ENCODE measurements at places on chromosomes 13 and 19.

- DNase-seq: no peak
These were observed 5.0 kb downstream of the ADAT3 start for GRCh38 chr19:1910177-1910576.

DNA sequence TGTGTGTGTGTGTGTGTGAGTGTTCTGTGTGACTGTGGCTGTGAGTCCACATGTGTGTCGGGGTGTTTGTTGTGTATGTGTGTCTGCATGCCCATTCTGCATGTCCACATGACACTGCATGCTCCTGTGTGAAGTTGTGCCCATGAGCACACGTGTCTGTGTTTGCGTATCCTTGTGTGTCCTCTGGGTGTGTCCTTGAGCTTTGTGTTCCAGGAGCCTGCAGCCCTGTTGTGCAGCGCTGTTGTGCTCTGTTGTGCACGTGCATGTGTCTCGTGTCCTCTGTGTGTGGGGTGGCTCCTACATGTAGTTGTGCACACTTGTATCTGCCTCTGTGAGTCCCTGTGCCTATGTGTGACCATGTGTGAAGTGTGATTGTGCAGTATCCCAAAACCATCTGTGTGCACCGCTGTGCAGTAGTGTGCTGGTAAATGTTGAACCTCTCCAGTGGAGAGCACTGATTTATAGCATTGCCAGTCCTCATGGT is 2.2 kb upstream of the ARHGEF18 start:
- no peak for DNase-seq

DNA sequence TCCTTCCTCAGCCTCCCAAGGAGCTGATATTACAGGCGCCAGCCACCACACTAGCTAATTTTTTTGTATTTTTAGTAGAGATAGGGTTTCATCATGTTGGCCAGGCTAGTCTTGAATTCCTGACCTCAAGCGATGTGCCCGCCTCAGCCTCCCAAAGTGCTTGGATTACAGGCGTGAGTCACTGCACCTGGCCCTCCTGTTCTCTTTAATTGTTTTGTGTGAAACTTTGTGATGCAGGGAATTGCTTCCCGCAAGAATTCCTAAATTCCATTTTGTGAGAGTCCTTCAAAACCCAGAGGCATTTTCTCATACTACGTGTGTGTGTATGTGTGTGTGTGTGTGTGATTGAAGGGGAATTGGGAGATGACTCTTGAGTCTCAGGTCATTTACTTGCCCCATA is 65.0 kb upstream of the ZNF835 start:
- DNase-seq: no peak

- no peak for DNase-seq
These were observed 60.0 kb upstream of the WDFY2 start for GRCh38 chr13:51524312-51524711.

DNA sequence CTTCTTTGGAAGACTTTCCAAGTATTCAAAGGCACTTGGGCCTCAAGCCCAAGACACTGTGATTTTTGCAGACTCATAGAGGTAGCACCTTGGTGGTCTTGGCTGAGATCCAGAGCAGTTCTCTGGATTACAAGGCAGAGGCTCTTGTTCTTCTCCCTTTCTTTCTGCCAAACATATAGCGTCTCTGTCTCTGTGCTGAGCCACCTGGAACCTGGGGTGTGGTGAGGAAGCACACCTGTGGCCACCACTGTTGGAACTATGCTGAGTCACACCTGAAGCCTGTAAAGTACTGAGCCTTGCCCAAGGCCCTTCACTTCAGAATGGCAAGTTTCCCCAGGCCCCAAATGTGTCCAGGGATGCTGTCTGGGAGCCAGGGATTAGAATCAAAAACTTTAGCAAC is 127.5 kb downstream of the FREM2 start:
- no peak for DNase-seq

- DNase-seq: no peak
These were observed 95.0 kb downstream of the CDK8 start for GRCh38 chr13:26348966-26349365.

GRCh38 chr13:45807520-45808099 is 43.9 kb downstream of the SIAH3 start:
- DNase-seq: peak; percentile 2

DNA sequence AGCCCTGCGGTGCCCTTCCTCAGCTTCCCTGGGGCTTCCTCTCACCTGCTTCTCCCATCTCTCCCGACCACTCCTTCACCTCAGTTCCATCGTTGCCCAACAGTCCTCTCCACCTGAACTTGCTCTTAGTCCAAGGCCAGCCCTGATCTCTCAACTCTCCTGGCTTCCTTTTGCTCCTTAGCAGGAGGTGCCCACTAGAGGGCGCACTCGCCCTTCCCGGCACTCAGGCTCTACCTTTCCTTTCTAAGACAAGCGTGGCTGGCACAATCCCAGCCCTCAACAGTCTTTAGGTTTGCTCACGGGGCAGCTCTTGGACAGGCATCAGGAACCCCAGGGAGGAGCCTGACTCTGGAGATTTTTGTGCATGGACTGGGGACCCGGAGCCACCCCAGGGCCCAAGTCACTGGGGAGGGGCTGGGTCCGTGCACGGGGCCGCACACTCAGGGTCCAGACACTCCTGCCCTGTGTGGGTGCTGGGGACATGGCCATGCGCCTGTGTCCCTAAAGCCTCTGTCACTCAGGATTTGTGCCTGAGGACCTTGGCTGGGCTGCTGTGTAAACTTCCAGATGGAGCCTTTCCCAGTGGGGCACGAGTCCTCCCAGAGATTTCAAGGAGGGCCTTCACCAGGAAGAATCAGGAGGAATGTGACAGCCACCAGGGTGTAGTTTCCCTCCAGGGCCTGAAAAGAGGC is 12.1 kb upstream of the CEACAM8 start:
- DNase-seq: peak; percentile 33

- peak; percentile 86 for DNase-seq
These were observed at the start of the genes BRME1 and CC2D1A for GRCh38 chr19:13905634-13906520. BRME1 (minus strand) TSS chr19:13906117; CDS start chr19:13904892, 1,225 bp downstream. CC2D1A (plus strand) TSS chr19:13906201; CDS start chr19:13906442, 241 bp downstream.

DNA sequence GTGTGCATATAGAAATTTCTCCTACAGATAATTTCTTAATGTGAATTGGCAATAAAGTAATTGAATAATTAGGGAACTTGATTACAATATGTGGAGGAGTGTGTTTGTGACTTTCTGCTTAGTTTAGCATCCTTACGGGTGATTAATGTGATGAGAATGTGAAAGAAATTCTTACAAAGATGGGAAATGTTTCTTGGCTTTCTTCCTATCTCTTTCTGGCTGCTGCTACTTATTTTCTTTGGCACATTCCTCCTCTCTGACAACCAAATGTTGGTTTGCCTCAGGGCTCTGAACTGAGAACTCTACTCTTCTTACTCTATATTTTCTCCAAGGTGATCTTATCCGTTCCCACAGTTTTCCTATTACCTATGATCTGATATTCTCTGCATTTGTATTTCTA is 300.1 kb downstream of the TBC1D4 start:
- no peak for DNase-seq

DNA sequence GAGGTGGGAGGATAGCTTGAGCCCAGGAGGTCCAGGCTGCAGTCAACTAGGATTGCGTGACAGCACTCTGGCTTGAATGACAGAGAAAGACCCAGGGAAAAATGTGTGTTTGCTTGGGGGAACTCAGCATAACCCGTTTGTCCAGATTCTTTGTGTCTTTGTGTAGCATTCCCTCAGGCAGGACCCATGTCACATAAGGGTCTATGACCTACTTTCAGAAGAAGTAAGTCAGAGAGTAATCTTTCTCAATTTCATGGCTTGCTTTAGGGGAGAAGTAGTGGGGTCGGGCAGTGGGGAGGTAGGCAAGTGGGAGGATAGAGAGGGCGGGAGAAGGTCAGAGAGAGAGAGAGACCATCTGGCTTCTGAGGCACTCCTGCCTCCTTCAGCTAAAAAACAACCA is 11.9 kb upstream of the PSPC1 start:
- no peak for DNase-seq

- peak; percentile 62 for DNase-seq
These were observed 5.9 kb downstream of the MTMR6 start for GRCh38 chr13:25281193-25281934.

DNA sequence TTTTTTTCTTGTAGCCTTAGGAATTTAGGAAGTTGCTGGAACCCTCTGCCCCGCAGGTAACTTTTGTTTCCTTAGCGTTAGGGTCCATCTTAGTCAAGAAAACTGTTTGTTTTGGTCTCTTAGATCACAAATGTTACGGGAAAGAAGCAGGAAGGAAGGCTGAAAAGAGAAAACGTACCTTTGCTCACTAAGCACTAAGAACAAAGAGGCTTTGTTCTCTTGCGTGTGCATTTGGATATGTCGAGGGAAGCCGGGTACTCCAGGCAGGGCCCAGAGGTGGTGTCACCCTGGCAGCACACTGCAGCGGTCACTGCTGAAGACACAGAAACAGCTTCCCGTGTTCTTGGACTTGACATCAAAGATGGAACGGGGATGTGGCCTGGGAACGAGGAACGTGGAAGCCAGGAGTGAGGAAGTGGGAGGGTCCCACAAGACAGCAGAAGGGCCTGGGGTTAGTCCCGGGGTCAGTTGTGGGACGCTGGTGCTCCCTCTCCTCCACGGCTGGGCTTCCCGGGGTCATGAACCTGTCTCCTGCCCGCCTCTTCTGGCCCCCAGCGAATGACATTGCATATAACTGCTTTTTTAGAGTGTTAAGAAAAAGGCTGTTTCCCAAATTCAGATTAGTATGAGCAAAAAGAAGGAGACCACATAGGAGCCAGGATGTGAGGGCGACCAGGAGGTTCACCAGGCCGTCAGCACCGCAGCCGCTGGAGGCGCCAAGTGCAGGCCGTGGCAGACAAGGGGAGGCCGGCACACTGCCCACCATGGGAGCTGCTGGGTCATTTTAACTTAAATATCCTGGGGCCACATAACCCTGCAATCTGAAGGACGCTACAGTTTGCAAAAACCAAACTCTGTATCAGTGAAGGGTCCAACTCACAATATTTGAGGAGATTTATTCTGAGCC is 31.6 kb downstream of the ATP11A start:
- no peak for DNase-seq

GRCh38 chr19:18493440-18494266 is 28.2 kb downstream of the ELL start:
- no peak for DNase-seq

GRCh38 chr19:41449079-41449864 is 6.3 kb downstream of the ERICH4 start:
- DNase-seq: no peak

- DNase-seq: no peak
These were observed 8.3 kb downstream of the HMGB1 start for GRCh38 chr13:30457306-30457891.

DNA sequence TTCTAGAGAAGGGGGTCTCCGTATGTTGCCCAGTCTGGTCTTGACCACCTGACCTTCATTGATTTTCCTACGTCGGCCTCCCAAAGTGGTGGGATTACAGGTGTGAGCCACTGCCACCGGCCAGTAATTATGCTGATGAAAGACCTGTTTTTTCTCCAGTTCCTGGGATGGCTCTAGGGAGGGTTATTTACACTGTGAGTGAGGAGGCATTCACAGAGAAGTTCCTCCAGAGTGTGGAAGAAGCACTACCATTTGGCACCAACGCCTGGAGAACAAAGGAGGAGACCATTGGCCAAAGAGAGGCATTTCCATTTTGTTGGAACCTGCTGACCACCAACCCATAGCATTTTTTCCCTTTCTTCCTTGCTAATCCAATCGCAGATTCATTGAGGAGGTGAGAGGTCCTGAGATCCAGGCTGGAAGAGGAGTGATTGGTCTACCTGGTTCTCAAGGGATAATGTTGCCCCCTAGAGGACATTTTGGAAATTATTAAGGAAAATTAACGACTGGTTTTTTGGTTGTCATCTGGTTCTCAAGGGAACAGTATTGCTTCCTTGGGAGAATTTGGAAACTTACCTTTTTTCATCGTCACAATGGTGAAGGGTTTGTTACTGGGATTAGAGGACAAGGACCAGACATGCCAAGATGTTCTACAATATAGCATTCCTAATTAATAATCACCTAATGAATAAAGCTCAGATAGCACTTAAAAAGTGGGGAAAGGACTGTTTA is 5.5 kb upstream of the SAE1 start:
- DNase-seq: peak; percentile 61

- no peak for DNase-seq
These were observed 9.1 kb downstream of the AP2S1 start for GRCh38 chr19:46841458-46842083.

GRCh38 chr13:42807241-42807640 is 25.9 kb downstream of the FAM216B start:
- peak; percentile 28 for DNase-seq

DNA sequence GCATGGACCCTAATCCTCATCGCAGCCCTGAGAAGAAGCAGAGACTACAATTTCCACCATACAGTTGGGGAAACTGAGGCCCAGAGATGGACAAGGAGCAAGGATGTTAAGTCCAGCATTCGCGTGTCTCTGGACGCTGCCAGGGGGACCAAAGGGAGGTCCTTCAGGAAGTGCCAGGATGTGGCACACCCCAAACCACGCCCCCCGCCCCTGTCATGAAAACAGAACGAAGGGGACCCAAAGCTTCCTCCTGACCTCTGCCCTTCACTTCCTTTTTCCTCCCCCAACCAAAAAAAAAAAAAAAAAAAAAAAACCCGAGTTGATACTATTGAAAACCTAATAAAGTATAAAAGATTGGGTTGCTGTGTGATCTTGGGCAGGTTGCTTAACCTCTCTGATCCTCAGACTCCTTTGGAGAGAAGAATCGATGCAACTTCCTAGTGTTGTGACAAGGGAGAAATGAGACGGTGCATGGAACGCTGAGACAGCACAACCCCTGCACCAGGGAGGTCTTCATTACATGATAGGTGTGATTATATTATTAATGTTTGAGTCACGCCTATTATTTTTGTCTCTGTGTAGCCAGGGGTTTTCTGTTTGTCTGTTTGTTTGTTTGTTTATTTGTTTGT is 2.7 kb upstream of the ZBTB7A start:
- peak; percentile 58 for DNase-seq

DNA sequence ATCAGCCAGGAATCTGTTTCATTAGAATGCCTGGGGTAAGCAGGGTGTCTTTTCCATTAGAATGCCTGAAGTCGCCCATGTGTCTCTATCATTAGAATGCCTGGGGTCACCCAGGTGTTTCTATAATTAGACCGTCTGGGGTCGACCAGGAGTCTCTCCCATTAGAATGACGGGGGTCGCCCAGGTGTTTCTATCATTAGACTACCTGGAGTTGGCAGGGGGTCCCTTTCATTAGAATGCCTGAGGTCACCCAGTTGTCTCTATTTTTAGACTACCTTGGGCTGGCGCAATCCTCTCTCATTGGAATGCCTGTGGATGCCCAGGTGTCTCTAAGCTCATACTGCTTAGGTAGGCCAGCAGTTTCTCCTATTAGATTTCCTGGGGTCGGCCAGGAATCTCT is 1447.6 kb downstream of the UQCRFS1 start:
- DNase-seq: no peak

DNA sequence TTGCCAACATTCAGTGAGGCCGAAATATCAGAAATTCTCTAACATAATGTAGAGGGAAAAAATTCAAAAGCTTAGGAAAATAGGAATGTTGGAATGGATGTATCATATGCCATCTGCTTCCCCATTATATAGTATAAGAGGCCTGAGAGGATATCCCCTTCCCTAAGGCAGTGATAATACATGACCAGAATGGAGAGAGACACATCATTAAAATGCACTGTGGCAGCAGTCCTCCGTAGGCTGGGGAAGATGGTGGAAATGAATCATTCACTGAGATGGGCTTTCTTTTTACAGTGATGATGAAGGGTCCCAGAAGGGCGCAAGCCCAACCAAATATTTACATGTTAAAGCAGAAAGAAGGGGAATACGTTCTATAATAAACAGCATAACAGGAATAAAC is 799.1 kb upstream of the SPRY2 start:
- no peak for DNase-seq

Measured in Jurkat, Clone E6-1 (cell line).